ACHN (cell line): ENCODE measurements at places on chromosomes 16 and 17.

DNA sequence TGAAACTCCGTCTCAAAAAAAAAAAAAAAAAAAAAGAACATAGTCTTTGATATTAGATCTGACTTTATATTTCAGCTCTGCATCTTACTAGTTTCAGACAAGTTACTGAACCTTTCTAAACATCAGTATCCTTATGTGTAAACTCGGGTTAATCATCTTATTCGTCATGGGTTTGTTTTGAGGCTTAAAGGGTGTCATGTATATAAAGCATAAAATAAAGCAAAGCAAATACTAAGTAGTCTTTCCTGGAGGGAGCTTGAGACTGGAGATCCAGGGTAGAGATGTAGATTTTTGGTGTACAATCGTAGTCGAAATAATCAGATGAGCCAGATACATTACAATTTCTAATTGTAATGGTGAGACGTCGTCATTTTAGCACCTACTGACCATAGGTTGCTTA lies 7.8 kb downstream of the BCAS3 start:
- no peak for DNase-seq

DNA sequence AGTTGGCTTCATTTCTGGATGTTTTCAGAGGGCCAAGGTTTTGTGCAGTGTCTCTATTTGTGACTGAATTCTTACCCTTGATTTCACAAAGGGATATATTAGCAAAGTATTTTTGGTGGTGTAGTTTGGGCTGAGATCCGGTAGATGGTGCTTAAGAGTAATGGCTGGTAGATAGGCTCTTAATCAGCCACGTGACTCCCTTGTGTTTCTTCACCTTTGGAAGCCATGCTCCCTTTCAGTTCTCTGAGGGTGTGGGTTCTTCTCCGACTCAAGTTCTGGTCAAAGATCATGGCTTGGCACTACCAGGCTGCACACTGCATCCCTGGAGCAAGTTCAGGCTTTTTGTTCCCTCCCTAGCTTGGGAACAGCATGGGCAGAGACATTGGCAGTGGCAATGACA lies 887.3 kb downstream of the CDH8 start:
- no peak for DNase-seq

GRCh38 chr16:49377196-49377755 lies 3.7 kb downstream of the C16orf78 start:
- no peak for DNase-seq

GRCh38 chr16:57648125-57648524 lies 19.7 kb downstream of the ADGRG1 start:
- DNase-seq, result no peak

DNA sequence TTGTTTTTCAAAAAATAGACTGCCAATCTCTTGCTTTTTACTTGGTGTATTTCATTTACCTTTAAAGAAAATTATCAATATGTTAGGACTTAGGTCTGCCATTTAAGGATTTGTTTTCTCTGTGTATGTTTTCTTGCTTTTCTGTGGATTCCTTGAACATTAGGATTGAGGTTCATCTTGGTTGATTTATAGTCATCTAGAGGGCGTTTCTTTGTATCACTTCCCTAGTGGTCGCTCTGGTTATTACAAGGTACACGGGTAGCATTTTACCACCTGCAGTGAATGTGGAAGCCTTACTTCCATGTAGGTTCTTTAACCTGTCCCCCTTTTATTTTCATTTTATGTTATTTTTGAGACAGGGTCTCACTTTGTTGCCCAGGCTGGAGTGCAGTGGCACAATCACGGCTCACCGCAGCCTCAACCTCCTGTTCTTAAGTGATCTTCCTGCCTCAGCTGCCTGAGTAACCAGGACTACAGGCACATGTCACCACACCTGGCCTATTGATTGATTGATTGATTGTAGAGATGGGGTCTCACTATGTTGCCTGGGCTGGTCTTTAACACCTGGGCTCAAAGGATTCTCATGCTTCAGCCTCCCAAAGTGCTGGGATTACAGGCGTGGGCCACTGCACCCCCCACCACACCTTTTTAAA lies 35.2 kb upstream of the CBX4 start:
- DNase-seq, result peak; percentile 55

DNA sequence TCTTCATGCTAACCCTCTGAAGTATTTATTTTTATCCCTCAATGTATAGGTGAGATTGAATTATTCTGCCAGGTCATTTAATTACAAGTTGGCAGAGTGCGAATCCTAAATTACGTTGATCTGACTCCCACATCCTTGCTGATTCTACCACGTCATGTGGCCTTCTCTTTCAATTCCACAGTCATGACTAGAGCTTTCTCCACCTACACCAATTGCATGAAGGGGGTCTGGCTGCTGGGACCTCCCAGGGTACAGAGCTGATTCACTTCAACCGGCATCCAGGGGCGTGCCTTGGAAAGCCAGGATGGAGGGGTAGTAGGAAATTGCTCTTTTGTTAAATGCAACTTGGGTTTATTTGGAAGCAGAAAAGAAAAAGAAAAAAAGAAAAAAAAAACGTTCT lies 41.1 kb upstream of the CDH13 start:
- DNase-seq, result no peak

GRCh38 chr17:19646788-19647696 lies 1.5 kb upstream of the ALDH3A2 start:
- peak; percentile 51 for DNase-seq

DNA sequence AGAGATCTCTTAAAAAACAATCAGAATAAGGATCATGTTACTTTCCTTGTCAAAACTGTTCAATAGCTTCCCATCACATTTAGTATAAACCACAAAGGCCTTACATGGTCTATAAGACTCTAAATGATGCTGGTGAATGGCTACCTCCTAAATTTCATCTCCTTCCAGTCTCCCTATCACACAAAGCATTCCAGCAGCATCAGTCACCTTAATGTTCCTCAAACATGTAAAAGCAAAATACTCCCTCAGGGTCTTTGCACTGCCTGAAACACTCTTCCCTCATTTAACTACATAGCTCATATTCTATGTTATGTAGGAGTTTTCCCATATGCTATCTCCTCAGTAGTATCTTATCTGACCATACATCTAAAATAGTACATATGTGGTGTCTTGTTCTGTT lies 53.5 kb upstream of the INTS2 start:
- DNase-seq, result no peak

- DNase-seq, result no peak
Measured at GRCh38 chr17:4007346-4008081, 43.3 kb upstream of the ATP2A3 start.

DNA sequence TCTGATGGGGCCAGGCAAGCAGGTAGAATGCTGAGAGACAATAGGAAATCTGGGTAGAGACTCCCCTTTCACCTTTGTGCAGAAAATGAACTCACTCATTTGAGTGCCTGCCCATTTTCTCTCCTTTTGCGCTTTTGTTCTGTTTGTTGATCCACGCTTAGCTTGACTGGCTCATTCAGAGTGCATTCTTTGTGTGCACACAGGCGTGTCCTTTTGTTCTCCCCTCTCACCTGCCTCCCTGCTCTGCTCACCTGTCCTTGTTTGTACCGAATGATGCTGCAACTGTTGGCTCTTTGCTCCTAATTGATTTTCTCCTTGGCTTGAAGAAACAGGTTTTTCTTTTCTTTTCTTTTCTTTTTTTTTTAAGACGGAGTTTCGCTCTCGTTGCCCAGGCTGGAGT lies 15.8 kb downstream of the PGS1 start:
- DNase-seq, result no peak

DNA sequence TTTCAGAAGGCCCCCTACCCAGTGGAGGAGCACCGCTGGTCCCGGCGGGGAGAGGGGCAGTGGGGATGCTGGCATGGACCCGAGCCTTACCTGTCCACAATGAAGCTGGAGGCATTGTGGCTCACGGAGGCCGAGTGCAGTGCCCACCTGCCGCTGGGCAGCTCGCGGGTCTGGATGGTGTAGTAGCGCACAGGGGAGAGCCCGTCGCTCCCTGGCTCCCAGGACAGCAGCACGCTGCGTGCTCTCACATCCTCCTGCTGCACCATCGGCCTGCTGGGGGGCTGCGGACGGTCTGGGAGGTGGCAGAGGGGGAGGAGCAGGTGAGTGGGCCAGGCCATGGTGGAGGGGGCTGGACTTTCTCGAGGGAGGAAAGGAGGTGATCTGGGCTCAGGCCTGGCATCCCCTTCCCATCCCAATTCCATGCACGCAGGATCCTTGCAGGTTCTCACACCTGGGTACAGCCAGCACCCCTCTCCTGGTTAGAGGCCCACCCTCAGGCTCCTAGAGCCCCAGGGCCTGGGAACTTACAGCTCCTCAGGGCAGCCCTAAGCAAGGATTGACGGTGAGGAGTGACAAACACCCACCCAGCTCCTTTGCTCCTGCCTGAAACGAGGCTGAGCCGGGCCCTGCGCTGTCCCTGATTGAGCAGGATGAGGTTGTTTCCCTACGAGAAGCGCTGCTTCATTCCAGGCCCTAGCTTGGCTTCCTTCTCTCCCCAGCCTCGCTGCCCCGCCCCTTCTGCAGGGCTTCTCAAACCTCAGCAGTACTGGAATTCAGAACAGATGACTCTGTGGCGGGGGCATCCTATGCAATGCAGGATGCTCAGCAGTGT lies 76.2 kb upstream of the CDC42EP4 start:
- DNase-seq, result no peak

GRCh38 chr17:74231928-74232907 lies 18.8 kb downstream of the TTYH2 start:
- DNase-seq, result no peak

DNA sequence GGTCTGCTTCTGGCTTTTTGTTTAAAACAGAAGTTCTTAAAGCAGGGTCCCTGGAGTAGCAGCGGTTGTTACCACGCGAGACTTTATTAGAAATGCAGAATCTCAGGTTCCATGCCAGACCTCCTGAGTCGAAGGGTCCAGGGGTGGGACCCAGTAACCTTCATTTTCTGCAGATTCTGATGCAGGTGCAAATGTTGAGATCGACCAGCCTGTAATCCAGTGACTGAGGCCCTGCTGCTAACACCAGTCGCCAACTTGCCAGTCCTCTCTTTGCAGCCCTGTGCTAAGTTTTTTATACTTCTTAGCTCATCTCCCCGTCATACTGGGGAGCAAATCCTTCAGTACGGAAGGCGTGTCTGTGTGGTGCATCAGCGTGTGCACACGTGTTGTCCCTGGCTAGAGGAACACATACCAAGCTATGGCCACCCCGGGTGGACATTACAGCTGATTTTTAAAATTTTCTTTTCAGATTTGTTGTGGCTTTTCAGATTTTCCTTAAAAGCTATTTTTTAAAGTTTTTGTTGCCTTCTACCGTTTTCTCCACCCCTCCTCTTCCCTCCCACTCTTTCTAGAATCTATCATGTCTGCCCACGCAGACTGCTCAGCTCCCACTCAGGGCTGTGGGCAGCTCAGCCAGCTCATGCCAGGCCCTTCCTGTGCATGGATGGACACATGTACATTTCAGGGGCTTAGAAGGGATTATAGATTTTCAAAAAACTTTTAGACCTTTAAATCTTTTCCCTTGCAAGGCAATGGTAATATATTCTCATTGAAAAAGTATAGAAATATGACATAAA lies 57.7 kb downstream of the MEAK7 start:
- no peak for DNase-seq

DNA sequence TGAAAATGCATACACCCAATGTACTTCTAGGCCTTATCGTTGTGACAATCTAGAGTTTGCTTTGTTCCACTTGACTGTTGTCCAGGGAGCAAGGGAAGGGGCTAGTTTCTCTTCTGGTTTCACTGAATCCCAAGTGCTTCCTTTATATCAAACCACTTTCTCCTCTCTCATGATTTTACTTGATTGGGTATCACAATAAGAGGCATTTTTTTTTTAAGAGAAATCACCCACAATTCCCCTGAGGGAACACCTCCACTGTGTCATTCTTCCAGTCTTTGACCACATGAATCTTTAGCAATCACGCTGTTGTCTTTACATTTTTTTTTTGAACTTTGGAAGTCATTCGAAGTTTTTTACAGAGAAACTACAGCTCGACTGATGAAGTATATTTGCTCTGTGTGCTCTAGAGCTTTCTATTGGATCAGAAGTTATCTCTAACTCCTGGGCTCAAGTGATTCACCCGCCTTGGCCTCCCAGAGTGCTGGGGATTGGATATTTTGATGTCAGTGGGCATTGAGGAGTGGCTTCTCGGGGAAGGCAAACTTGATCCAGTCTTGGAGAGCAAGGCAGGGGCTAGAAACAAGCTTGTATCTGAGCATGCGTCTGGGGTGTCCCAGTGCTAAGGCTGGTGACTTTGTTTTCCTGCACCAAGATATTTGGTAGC lies 3.0 kb downstream of the CDH1 start:
- DNase-seq, result peak; percentile 89

DNA sequence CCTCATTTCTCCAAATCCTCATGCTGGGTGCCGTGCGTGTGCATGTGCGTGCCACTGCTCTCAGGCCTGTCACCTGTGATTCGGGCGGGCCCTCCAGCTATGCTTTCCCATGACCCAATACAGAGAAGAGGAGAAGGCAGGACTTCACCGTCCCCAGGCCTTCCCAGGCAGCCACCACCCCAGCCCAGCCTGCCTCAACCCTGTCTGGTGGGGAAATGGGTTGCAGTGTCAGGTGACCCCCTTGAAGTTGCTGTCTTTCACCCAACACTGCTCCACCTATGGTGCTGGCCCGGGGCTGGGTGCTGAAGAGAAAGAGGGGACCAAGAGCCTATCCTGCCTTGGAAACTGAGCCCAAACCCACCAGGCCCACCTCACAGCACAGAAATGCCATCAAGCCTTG lies 94.7 kb downstream of the GOSR1 start:
- no peak for DNase-seq

DNA sequence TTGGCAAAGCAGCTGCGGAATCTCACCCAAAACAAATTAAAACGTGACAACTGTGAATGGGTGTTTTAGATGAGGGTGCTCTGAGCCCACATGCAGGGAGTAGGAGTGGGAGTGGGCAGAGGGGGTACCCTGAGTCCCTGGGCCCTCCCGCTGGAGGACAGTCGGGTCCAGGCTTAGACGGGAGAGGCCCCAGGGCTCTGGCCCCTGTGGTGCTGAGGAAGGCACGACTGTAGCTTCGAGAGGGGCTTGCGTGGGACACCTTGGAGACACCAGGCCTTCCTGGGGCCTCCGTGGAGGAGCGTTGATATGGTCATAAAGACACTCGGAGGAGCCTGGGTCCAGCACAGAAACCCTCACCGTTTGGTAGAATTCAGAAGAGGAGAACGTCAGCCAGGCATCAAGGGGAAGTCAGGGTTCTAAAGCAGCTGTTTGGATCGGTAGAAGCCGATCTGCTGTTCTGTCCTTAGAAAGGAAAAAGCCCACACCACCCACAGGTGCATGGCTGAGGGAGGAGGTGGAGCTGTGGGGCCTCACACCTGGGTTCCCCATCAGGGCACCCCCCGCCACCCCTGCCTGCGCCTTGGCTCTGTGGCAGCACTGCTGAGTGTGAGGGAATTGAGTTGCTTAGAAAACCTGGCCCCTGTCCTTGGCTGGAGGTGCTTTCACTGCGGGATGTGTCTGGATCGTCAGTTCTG lies 18.4 kb downstream of the DBNDD1 start:
- DNase-seq, result no peak

GRCh38 chr16:85789773-85790172 lies 9.6 kb downstream of the EMC8 start:
- no peak for DNase-seq

DNA sequence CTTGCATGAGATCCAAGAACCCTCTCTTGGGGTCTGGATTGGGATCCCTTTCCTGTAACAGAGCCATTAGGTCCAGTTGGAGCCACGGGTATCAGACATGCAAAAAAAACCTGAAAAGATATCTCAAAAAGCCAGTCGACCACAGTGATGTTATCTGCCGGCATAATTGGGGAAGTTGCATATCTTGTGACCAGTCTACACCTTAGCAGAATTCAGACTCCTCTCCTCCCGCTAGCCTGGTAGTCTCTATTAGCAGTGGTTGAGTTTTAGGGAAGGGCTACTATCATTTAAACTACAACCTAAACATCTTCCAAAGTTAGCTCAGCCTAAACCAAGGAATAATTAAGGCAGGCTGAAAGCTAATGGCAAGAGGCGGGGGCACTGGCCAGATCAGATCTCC lies 16.2 kb upstream of the PSMD7 start:
- no peak for DNase-seq

GRCh38 chr16:55349867-55350266 lies 25.9 kb downstream of the IRX6 start:
- peak; percentile 6 for DNase-seq
